ENCODE measurements at places on chromosomes 2 and 18.

DNA sequence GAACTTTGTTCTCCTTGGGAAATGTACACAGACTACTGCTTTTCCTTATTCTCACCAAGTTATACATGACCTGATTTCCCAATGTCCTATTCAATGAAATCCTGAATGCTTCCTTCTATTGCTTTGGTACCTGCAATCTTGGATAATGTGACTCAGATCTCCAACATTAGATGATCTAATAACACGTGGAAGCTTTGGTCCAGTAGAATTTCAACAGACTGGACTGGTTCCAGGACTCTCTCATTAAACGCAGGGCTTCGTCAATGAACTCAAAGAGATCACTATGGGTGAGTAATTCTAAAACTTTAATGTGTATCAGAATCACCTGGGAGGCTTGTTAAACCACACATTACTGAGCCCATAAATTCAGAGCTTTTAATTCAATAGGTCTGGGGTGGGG lies 413.6 kb upstream of the KCNH7 start:
- no peak for DNase-seq

GRCh38 chr2:44560352-44560751 lies 198.6 kb downstream of the CAMKMT start:
- DNase-seq, result no peak

- DNase-seq, result no peak
These were observed 75.8 kb upstream of the NARS1 start for GRCh38 chr18:57697426-57697825.

GRCh38 chr2:225004597-225004996 lies 37.7 kb downstream of the DOCK10 start:
- no peak for DNase-seq

DNA sequence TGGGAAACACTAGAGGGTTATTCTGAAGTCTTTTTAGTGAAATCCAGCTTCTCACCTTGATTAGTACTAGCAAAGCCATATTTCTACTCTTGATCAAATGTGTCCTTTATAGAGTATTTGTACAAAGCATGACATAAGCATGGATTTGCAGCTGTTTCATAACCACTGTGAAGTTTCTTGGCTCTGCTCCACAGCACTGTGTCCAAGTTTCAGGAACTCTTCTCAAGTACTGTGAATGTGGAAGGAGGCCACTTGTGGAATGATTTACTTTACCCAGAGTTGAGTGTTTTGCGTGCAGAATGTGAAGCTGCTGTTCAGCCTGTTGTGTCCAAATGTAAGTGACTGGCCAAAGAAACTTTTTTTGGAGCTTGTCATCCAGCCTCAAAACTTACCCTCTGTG lies 16.2 kb upstream of the MAPRE2 start:
- no peak for DNase-seq

DNA sequence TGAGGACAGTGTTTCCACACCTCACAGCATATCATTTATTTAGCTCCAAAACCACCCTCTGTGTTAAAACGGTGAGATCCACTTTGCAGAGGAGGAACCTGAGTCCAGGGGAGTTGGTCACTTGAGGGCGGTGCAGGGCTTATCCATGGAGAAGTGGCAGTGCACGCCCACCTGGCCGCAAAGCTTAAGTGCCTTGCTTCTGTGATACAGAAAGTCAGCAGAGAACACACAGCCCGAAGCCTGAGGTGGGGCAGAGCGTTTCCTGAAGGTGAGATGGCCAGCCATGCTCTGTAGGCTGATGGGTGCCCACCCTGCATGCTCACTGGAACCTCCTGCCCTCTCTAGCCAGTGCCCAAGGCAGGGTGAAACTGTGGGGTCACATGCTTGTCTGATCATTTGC lies 87.3 kb downstream of the SH3RF3 start:
- DNase-seq, result no peak

GRCh38 chr18:65755616-65756015 lies 4.8 kb downstream of the CDH7 start:
- no peak for DNase-seq

GRCh38 chr2:25314514-25315315 lies 27.0 kb downstream of the DNMT3A start:
- DNase-seq, result peak; percentile 37

DNA sequence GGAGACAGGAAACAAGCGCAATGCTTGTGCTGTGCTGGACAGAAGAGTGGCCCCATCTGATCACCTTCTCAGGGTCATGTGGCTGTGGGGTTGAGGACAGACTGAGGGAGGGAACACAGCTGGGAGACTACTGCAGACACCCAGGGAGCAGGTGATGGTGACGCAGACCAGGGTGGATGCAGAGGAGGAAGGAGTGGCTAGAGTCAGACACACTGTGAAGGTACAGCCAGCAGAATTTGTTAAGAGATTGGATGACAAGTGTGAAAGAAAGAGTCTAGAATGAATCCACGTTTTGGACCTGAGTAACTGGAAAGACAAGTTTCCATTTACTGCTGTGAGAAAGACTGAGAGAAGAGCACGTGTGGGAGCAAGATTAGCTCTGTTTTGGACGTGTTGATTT lies 15.9 kb upstream of the POMC start:
- DNase-seq, result no peak

DNA sequence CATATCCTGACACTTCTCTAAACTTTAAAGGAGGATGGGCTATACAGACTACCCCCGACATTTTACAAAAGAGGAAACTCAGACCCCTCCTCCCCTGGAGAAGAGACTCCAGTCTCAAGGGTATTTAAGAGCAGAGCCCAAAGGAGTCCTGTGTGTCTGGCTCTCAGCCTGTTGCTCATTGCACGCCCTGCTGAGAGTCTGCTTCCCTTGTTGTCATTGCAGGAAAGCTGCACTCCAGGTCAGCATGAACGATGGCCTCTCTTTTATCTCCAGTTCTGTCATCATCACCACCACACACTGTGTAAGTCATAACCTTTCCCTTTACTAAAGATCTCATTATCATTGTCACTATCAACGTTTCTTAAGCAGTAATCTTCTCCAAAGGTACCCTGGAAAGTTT lies 111.4 kb downstream of the ANTXR1 start:
- DNase-seq, result no peak

DNA sequence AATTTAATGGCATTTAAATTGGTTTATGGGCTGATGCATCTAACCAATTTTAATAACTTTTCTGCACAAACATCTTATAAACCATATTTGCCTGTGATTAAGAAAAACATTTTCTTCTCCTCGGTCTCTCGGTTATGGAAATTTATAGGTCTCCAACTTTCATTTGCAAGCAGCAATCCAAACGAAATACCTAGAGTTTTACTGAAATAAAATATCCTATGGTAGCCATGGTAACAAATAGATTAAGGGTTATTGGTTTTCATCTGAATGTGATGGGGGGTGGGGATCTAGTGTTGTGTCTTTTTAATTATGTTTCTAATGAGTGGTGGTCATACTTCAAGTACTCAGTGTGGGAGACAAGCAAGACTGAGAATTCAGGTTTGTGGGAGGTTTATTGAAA lies 2.9 kb downstream of the KLHL29 start:
- DNase-seq, result no peak

GRCh38 chr2:71513096-71513495 lies 59.7 kb downstream of the DYSF start:
- DNase-seq, result no peak

DNA sequence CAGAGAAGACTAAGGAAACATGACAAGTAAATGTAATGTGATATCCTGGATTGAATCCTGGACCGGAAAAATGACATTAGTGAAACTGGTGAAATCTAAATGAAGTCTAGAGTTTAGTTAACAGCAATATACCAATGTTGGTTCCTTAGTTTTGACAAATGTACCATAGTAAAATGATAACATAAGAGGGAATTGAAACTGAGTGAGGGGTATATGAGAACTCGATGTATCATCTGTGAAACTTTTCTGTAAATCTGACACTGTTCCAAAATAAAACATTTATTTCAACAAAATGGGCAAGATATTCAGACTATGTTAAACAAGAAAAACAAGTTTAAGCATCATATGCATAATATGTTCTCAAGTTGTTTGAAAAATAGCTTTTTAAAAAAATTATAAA lies 63.8 kb downstream of the OLA1 start:
- no peak for DNase-seq

GRCh38 chr2:129716781-129717559 lies 262.5 kb upstream of the RAB6C start:
- DNase-seq, result no peak

DNA sequence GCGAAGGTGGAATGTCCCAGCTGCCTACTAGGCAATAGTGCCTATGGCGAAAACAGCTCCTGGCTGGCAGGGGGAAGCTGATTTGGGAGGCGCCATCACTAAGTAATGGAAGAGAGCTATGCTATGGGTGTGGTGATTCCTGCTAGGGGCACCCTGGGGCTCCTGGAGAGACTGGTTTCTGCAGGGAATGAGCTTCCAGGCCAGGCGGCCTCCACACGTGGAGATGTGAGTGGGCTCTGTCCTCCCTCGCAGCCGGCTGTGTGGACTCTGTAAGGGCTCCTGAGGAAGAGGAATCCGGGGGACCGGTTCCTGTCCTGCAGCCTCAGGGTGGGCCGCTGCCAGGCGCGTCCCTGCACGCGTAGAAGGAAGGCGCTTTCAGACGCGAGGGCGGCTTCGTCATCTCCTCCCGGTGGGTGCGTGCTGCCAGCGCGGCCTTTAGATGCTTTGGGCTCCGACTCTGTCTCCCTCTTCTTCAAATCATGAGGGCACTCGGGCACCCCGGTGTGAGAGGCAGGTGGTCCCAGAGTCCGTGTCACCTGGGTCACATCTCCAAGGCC lies 55.5 kb upstream of the ANKRD62 start:
- DNase-seq, result no peak

DNA sequence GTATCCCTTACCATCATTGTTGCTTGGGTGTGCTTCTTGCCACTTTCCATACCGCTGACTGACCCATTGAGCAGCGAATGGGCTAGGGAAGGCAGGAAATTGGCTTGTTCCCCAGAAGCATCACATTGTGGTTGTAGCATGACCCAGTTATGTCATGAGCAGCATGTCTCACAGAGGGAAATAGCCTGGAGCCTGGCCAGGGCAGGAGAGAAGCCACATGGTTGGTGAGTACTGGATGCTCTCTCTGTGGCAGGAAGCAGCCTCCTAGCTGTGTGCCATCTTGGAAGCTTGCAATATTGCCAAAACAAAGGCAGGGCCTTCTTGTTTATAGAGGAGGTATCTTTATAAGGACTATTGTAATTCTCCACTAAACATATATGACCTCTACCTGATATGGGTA lies 482.6 kb downstream of the PIK3C3 start:
- DNase-seq, result no peak

- DNase-seq, result no peak
These were observed 155.2 kb downstream of the TWIST2 start for GRCh38 chr2:239002954-239003623.

DNA sequence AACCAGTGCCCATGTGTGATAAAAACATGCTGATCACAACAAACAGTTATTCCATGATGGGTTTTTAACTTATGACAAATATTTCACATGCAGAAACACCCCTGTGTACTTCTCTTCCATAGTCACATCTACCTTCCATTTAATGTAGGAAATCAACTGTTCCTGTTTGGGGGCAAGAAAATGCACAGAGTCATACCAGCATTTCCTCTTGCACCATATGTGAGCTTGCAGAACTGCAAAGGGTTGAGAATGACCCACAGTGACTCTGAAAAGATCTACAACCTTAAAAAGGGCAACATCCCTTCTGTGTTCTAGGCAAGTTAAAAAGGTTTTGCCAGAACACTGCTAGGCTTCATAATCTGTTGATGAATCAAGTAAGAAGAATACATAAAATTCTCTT lies 9.9 kb downstream of the BMP10 start:
- no peak for DNase-seq

All from HuH-7 (cell line).